ENCODE measurements at places on chromosomes 7 and 10.

DNA sequence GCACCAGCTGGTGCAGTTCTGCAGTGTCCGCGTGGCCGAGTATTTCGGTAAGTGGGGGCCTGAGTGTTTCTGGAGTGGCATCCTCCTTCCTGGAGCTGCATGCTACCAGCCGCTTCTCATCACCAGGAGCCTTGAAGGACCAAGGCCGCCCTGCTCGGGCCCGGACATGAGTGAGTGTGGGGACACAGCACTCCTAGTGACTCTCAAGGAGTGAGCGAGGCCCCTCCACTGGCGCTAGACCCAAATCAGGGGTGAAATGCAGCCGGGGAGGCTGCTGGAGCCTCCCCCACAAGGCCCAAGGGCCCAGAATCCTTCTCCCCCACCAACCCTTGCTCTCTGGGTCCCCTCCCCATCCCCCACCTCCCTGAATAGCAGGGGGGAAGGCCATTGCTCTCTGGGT, 48.0 kb downstream of the CAMK2B start:
- DNase-seq: no peak

DNA sequence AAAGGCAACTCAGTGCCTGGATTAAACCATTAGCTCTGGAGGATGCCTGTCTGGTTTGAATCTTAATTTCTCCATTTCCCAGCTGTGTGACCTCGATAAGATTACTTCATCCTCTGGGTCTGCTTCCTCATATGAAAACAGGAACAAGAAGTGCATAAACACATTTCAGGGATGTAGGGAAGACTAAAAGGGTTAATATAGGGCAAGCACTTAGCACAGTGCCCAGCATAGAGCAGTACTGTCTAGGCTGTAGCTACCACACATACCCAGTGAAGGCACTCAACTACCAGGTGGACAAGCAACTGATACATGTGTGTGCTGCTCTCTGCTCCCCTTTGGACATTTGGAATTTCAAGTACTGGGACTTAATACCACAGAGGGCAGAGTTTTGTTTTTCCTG, 85.4 kb downstream of the KCNMA1 start:
- DNase-seq: peak; percentile 5

DNA sequence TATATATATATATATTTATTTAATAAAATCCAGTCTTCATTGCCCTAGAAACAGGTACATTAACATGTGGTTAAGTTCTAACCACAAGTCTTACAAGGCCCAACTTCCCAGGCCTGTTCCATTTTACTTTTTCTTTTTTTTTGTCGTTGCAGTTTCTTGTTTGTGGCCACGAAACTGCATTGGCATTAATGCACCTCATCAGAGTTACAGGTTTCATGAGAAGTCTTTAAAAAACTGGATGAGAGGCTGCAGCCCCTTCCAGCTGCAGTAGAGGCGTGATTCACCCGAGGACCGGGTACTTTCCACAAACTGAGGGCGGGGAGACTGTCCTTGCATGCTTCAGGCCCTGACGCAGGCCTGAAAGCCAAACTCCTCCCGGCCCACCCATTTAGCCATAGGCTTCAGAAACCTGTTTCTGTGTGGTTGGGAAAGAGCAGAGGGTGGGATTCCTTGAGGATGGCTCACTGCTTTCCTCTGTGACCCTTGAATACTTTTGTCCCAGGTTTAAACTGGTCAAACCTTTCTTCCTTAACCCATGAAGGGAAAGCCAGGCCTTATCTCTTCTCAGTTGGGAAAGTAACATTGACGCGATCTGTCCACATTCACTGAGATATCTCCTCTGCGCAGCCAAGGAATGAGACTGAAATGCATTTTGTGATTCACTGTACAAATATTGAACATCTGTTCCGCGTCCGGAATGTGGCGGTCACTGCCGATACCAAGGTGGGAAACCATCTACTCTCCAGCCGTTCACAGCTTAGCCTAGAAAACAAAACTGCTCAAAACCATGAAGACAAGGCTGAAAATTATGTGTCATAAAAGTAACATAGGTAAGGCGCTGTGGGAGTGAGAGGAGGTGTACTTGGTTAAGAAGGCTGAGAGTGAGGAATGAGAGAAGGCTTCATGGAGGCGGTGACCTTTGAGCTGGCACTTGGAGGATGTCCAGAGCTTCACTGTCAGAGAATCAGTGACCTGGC, 311.7 kb downstream of the GATA3 start:
- DNase-seq: no peak

- no peak for DNase-seq
These were observed 21.2 kb upstream of the IGF2BP3 start for GRCh38 chr7:23491502-23491901.

DNA sequence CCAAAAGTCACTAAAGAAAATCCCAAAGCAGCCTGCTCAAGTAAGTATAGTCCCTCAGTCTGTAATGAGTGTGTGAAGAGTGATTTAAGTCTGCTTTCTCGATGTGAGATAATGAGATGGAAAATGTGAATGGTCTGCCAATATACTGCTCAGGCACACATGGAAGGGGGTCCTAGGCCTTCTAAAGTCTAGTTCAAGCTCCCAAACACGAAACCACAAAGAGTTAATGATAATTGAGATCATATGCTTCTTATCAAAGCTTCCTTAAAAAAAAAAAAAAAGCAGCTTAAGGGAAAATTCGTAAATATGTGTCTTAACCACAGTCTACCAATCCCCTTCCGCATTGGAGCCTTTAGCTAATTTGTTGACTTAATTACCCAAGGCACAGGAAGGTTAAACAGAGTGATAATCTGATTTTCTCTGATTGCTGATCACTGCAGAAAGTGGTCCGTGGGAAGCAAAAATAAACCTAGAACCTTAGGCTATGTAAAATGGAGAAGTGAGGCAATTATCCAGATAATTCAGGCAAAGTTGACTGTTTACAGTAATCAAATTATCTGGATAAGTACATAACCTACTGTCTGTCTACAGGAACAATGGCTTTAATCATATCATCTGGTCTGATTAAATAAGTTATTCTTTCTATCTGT, 172.9 kb downstream of the MBL2 start:
- no peak for DNase-seq

DNA sequence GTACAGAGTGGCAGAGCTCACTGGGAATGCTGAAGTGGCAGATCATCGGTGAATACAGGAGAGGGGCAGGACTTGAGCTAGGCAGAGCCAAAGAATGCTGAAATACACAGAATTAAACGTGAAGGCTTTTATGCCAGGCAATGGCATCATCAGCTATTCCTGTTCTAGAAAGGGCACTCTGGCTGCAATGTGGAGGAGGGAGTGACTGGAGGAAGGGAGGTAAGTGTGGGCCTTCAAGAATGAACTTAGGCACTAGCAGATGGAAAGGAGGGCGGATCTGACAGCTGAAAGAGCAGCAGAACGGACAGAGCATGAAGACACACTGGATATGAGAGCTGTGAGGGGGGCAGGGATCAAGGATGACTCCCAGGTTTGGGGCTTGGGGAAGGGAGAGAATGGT, 12.0 kb upstream of the TM9SF3 start:
- no peak for DNase-seq

DNA sequence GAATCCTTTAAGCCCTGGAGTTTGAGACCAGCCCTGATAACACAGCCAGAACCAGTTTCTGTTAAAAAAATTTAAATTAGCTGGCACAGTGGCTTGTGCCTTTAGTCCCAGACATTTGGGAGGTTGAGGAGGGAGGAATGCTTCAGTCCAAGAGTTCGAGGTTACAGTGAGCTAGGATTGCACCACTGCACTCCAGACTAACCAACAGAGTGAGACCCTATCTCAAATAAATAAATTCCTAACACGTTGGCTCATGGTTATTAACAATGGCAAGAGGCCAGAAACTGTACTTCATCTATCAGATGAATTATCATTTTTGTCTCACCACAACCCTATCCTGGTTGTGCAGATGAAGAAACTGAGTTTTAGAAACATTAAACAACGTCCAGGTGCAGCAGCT, 2.1 kb upstream of the PPIA start:
- no peak for DNase-seq

- no peak for DNase-seq
These were observed 185.4 kb upstream of the SHH start for GRCh38 chr7:155997431-155998327.

DNA sequence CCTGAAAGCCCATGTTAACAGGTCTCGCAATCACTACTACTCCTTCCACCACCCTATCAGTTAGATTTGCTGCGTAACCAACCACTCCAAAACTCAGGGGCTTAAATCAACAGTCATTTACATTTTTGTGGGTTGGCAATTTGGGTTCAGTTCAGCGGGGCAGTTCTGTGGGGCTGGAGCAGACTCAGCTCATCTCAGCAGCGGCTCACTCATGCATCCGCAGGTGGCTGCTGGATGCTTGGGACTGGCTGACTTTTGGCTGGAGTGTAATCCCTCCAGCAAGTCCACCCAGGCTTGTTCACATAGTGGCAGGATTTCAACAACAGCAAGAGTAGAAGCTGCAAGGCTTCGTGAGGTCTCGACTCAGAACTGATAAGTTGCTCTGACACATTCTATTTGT, 79.2 kb downstream of the NEUROD6 start:
- DNase-seq: no peak

DNA sequence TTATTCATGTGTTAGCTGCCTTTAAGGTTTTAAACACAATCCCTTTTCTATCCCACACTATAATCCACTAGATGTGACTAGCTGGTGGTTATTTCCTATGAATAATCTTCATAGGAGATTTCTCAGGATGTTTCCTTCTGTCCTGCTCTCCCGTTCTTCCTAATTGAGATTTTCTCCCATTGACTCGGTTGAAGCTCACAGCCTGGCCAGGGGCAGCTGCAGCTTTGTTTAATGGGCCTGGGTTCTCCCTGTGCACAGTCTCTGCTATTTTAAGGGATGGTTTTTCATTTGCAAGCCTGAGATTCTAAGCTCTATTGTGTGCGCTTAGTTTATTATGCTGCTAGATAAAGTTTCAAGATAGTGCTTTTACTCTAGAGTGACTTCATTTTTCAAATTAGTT, 283.4 kb upstream of the AOAH start:
- DNase-seq: no peak

GRCh38 chr10:14801723-14802122, 27.0 kb upstream of the FAM107B start:
- no peak for DNase-seq

- no peak for DNase-seq
These were observed 99.0 kb upstream of the GATA3 start for GRCh38 chr10:7955446-7955845.

GRCh38 chr10:13707156-13707881, 120.6 kb downstream of the PRPF18 start:
- DNase-seq: peak; percentile 41

- DNase-seq: no peak
These were observed 966.4 kb downstream of the GRM8 start for GRCh38 chr7:126286317-126286716.

DNA sequence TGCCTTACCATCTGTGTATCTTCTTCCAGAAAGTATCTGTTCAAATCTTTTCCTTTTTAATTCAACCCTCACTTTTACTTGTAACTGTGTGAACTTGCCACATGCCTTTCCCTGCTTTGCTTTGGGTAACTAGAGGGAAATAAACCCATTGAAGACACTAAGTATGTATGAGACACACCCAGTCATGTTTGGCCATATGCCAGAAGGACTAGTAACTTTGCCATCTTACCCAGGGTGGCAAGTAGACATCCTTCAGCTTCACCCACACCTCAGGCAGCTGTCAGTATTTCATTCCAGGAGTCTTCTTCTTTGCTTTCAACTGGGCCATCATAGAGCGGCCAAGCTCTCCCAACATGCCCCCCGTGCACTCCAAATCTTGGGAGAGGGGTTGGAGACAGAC, 323.1 kb downstream of the TNS3 start:
- DNase-seq: no peak

DNA sequence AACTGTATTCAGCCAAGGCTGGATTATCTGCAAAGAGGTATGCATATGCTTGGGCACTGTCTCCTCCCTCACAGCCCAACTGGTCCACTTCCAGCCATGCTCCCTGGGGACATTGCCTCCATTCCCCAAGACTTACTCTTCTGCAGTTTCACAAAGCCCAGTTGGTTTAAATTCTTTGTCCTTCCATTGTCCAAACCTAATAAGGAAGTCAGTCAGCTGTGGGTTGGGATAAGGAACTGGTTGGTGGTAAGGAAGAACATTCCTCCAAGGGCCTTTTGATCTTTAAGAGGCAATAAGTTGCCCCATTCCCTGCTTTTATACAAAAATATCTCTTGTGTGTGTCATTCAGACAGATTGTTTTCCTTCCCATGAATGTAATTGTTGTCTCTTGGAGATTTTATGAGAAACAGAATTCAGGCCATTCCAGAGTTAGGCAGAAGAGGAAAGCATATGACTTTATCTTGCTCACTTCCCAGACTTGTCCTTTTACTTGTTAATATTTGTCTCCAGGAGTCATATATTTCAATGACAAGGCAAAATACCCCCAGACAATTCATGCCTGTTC, 673.7 kb downstream of the SUGCT start:
- no peak for DNase-seq

DNA sequence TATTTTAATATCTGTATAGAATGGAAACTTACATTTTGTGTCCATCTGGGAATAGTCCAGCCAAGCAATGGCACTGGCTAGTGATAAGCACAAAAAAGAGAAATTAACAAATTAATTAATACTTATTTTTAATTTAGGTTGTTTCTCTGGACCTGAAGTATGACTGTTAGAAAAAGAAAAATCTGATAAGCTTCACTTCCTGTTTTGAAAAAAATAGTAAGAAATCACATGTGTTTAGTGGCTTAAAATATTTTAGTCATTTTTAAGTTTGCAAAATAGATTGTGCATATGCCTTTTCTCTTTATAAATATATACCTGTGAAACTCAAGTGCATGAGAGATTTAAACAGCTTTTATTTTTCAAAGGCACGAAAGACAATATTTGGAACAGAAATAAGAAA, 50.1 kb upstream of the CREB5 start:
- no peak for DNase-seq

GRCh38 chr7:98993024-98993897, 114.9 kb downstream of the TRRAP start:
- DNase-seq: no peak

- no peak for DNase-seq
These were observed 442.2 kb downstream of the TCERG1L start for GRCh38 chr10:130869179-130869841.

DNA sequence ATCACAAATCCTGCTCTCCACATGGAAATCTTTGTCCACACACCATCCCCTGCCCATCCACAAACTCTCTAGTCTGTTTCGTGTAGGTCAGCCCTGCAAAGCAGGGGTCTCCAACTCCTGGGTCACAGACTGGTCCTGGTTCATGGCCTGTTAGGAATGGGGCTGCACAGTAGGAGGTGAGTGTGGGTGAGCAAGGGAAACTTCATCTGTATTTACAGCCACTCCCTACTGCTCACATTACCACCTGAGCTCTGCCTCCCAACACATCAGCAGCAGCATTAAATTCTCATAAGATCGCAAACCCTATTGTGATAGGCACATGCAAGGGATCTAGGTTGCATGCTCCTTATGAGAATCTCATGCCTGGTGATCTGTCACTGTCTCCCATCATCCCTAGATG, 242.1 kb downstream of the FGFR2 start:
- no peak for DNase-seq

- DNase-seq: no peak
These were observed 51.9 kb downstream of the SORBS1 start for GRCh38 chr10:95509251-95509650.

DNA sequence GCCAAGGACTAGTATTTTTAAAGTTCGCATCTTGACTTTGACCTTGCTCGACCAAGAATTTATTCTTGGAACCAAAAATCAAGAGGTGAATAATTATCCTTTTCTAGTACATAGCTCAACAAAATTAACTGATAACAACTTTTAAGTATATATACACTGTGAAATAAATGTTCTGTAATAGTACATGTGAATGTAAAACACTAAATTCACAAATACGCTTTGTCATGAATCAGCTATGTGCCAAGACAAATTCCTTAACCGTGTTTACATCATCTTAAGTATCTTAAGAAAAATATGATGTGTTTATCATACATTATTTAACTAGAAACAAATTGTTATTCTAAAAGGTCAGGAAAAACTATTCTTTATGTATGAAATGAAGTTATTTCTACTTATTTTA, 83.3 kb downstream of the CUL2 start:
- DNase-seq: no peak

Data from AML-193 (cell line).